Fibroblast of villous mesenchyme (primary cell): ENCODE measurements at places on chromosomes 13 and 19. TPM values are rescaled to one million over a fixed set of nuclear protein-coding genes. Genes with fewer than 3 reads are reported as not detected.

The SERTAD3 gene
- 38.0 and 49.2 TPM in 2 replicates for total RNA-seq

DNA sequence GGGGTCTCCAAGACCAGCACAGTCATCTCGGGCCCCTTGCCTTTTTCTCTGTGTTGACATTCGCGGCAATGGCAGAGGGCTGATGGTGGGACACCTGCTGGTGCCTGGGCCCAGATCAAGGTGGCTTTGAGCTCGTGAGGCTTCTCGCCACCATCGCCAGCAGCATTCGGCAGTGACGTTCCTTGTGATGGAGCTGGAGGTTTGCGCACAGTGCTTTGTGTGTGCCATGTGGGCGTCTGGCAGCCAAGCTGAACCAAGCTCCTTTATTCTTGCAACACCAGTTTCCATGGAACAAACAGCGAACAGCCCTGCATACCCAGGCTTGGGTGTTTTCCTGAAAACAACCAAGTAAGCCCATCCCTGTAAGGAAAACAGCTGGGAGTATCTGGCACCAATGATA is 9.1 kb upstream of the TMEM255B start:
- no peak for DNase-seq

DNA sequence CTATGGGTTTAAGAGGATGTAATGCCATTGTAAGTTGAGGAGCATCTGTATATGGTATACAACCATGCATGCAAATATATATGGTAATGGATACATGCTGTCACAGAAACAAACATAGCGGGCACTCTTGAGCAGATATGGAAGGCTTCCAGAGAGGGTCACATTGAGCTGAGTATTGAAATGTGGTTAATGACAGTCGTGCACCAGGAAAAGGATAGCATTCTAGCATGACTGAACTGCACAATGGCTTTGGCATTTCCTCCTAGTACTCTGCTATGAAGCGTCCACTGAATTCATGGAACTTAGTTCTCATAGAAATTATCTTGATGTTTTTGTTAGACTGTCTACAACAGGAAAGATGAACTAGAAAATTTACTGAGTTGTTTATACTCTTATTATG is 25.2 kb downstream of the DGKH start:
- no peak for DNase-seq

DNA sequence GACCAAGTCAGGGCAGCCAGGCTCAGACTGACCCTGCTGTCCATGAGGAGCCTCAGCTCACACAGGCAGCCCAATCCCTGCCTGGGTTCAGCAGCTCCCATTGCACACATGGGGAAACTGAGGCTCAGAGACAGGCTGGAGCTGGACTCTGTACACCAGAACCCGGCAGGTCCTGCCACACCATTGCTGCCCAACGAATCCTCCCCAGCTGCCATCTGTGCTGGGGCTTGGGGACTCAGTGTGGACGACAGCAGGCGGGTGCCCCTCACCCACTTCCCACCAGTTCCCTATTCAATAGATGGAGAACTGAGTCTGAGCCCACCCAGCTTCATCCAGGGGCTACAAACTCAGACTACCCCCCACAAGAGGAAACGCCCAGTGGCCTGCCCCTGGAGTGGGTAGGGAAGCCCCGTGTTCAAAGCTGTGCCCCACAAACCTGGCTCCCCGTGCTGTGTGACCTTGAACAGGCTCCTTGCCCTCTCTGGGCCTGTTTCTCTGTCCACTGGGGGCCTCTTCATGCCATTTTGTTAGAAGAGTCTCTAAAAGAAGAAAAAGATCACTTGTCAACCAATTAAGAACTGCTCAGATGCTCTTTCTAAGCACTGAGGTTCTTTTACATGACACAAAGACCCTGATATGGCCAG is 50.8 kb downstream of the AP1M1 start:
- no peak for DNase-seq

DNA sequence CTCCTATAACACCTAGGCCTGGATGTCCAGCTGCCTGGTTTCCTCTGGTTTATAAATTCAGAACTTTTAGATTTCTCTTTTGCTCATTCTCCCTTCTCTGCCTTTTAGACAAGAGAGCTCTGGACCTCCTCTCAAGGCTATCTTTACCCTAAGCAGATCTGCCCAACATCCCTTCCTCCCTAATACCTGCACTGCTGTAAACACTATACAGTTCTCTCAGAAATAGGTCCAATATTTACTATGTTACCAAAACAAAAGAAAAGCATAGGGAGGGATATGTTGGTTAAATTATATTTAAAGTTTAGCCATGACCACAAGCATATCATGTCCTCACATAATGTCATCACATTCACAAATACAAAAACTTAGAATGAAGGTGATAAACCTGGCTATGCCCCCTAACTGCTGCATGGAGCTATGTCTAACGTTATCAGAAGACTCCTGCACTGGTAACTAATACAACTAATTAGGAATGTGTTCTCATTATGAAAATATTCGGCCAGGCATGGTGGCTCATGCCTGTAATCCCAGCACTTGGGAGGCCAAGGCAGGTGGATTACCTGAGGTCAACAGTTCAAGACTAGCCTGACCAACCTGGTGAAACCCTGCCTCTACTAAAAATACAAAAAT is 18.0 kb downstream of the KPNA3 start:
- no peak for DNase-seq
